Activated CD4-positive, alpha-beta T cell treated with anti-CD3 and anti-CD28 coated beads, Interleukin-2, amount 50 U/mL, for 4 hours (primary cell): ENCODE measurements at places on chromosomes 7 and 10.

- DNase-seq, result no peak
These were observed 137.0 kb upstream of the ADAM12 start for GRCh38 chr10:126525326-126525725.

DNA sequence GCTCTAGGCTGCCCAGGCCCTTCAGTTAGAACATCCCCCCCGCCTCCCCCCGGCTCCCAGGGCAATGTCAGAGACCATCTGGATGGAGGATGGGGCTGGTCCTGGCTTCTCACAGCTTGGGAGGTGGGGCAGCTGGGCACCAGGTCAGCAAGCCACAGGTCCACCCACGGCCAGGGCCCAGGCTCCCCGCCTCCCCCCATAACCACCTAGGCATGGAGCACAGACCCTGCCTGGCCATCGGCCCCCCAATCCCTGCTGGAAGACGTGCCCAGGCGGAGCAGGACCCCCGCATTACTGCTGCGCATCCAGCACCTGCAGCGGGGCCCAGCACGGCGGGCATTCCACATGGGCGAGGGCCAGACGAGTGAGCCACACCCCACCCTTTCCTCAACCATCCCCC lies 169.6 kb downstream of the ELFN1 start:
- DNase-seq, result no peak

DNA sequence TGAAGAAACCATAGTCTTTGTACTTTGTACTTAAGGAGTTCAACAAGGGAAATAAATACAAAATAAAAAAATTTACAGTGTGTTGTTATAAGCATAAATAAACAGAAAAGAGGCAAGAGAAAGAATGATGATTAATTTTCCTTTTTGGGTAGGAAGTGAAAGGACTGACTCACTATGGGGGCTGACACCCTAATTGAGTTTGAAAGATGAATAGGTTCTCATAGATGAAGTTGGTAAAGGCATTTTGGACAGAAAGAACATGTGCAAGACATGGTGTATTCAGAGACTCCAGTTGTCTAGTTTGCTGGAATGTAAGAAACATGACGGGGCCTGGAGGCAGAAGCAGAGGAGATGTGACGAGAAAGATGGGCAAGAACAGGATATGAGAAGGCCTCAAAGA lies 83.7 kb downstream of the VPS50 start:
- DNase-seq, result no peak

- DNase-seq, result no peak
These were observed 79.1 kb downstream of the RAMP3 start for GRCh38 chr7:45236666-45237065.

- DNase-seq, result no peak
These were observed 14.7 kb downstream of the LRRC18 start for GRCh38 chr10:48924988-48925387.

GRCh38 chr7:147829016-147829415 lies 761.5 kb upstream of the C7orf33 start:
- no peak for DNase-seq

GRCh38 chr7:79298145-79298760 lies 155.2 kb downstream of the MAGI2 start:
- no peak for DNase-seq
